SK-N-SH treated with all-trans-retinoic acid at 6 μM for 48 hours (cell line): ENCODE measurements at places on chromosomes 13 and 19.

DNA sequence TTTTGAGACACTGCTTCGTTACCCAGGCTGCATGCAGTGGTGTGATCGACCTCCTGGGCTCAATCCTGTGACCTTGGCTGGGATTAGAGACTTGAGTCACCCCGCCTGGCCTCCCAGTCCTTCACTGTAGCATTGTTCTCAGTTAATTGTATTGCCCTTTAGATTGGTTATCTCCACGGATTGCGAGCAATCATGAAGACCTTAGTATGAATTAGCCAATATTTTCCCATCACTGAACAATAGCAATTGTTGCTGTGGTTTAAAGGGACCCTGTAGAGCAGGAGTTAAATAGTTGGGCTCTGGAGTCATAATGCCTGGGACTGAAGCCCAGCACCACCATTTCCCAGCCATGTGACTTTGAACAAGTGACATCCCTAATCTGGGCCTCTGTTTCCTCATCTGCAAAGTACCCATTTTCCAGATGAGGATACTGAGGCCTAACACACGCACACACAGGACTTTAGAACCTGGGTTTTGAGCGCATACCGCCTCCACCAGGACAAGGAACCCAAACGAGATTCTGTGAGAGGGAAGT is 8.4 kb downstream of the PPP1R14A start:
- ATAC-seq, result no peak

GRCh38 chr19:35928507-35928906 is 7.7 kb upstream of the LRFN3 start:
- ATAC-seq, result no peak

DNA sequence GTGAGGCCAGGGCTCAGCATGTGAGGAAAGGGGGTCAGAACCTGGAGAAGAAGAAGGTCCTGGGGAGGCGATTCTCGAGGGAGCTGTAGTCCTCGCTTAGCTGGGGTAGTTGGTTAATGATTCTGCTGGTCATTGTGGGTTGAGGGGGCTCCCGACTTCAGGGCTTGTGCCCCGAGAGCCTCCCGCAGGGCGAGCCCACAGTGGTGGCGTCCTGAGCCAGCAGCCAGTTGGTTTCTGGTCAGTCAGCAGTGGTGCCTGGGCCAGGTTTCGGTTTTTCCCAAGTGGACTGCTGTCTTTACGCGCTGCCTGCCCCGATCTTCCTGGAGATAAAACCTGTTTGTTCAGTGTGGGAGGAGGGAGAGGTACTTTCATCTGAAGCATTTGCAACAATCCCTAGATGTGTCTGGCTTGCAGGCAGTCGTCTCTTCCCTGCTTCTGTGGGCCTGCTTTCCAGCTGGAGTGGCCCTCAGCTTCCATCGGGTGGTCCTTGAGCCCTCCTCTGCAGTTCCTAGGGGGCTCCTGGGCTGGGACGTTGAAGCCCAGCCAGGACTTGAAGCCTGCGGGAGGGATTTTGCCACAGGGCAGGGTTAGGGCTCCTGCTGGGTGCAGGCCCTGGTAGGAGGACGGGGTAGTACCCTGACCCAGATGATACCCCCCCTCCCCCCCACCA is 3.2 kb downstream of the PTBP1 start:
- ATAC-seq, result no peak

DNA sequence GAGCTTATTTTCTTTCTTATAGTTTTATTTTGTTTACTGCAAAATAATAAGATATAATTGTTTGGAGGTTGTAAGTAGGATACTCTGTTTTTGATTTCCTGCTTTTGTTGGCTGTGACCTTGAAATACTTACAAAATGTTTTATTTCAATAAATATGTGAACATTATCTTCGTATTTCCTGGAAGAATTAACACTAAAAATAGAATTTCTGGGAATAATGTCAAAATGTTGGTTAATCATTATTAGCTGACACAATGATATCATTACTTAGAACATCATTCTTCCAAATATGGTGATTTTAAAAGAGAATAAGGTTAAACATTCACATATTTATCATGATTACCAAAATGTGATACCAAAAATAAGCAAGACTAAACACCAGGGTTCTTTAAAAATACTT is 1148.6 kb upstream of the PRR20A start:
- no peak for ATAC-seq

DNA sequence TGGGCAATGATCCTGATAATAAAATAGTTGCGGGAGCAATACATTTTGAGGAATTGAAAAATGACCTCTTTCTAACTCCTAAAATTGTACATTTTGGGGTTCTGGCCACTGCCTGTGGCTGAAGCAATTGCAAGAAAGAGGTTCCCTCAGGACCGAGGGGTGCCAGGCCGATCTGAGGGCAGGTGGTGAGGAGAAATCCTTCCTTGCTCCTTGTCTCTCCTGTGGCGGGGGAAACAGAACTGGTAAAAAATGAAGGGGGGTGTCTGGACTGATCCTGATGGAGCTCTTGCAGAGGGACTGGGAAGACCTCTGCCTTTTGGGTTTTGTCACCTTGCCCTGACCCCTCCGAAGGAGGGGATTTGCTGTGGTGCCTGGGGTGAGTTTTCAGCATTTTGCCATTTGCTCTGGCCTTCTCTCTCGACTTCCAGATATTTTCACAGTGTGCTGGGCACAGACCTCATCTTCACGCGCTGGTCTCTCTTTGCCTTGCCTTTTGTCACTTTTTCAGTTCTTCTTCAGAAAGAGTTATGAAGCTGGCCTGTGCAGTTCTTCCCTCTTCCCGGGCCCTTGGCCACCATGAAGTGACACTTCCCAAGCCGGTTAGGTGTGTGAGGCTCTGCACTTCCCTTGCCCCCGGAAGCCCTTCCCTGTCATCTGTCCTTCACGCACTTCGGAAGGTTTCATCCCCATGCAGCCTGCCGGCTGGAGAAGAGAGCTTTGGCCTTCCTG is 22.2 kb downstream of the NFIX start:
- no peak for ATAC-seq

GRCh38 chr19:43818500-43818899 is 8.6 kb upstream of the ZNF283 start:
- no peak for ATAC-seq

GRCh38 chr13:45592758-45593157 is 22.8 kb downstream of the ERICH6B start:
- ATAC-seq, result no peak

DNA sequence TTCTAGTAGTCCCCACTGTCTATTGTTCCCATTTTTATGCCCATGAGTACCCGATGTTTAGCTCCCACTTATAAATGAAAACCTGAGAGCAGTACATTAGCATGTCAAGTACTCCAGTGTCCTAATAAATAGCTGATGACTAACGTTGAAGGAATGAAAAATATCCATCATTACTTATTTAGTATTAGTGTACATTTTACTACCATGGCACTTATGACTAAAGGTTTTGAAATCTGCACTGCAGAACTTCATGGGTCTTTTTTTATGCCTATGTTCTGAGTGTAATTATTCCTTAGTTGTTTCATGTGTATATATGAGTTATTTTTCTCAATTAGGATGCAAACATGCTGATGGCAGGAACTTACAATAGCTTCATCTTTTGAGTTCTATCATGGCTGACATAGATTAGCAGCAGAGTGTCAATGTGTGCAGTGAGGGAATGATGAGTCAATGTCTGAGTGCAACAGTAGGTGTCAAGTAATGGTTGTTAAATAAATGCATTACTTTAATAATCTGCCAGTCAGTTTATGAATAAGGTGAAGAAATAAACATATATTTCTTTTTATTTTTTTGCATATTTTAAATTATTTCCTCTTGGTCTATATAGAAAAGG is 188.4 kb downstream of the ITGBL1 start:
- peak; percentile 93 for ATAC-seq

DNA sequence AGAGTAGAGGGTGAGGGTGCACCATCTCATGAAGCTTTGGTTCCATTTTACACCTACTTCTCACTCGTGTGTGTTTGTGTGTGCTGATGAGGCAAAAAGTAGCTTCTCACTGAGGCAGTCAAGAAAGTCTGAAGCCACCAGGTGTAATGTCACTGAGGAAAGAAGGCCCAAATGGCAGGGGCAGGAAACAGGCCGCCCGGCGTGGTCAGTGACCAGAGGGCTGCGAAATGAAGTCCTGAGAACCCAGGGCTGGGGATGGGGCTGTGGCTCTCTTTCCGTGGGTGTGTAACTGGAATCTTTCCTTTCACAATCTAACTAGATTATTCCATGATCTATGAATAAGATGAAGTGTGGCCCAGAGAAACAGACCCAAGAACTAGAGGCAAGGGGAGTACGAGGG is 25.5 kb upstream of the TFDP1 start:
- no peak for ATAC-seq

DNA sequence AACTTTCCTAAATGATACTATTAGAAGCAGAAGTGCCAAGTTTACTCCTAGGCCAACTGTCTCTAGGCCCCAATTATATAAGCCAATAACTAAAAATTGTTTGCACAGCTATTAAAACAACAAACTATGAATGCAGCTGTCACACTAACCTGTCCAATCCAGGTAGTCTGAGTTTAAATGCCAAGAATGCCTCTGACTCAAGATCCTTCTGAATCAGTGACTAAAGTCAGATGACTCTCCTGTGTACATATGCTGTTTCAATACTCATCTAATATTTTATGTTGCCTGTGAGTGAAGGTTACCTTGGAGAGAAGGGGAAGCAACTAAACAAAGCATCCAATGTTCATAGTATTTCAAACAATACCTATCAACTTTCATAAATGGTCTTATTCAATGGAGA is 257.0 kb downstream of the ENOX1 start:
- ATAC-seq, result no peak

DNA sequence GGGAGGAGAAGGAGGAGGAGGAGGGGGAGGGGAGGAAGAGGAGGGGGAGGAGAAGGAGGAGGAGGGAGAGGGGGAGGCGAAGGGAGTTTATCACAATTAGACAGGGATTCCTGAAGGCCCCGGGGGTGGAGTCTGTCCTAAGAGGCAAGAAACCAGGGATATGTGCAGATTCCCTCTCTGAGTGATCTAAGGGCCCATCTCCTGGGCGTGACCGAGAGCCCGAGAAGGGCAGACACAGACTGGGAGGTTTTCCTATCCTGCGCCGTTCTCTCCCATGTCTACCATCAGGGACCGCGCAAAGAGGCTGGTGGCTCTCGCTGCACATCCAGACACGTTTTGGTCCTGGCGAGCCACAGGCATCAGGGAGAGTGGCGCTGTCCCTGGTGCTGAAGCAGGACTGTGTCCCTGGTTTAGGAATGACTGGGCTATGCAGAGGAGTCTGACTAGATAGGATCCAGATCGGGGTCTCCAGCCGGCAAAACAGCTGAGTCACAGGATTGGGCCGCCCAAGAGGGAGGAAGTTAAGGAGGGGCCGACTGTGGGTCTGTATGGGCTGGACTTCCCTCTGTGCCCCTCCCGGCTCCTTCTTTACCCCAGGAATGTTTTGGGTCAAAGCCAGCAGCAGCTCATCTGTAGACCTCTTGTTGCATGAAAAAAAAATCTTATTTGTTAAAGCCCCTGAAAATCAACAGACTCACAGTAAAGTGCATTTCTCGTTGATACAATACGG is 17.9 kb upstream of the ZNF175 start:
- peak; percentile 86 for ATAC-seq

DNA sequence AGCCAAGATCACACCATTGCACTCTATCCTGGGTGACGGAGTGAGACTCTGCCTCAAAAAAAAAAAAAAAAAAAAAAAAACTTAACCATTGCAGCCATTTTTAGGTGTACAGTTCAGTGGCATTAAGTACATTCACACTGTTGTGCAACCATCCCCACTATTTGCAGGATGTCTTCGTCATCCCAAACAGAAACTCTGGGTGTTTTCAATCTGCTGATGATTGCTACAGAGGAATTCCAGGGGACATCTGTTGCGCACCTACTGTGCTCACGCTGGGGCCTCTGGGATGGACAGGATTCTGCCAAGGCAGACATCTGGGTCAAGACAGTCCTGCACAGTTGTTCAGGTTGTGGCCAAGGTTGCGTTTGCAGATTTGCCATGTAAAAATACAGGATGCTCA is 2.4 kb upstream of the APOC4 start:
- no peak for ATAC-seq

GRCh38 chr19:49425178-49425577 is at the start of gene GFY:
TSS of gene GFY (plus strand) at chr19:49425388. CDS start at chr19:49426431, 1,043 bp downstream.
- no peak for ATAC-seq

DNA sequence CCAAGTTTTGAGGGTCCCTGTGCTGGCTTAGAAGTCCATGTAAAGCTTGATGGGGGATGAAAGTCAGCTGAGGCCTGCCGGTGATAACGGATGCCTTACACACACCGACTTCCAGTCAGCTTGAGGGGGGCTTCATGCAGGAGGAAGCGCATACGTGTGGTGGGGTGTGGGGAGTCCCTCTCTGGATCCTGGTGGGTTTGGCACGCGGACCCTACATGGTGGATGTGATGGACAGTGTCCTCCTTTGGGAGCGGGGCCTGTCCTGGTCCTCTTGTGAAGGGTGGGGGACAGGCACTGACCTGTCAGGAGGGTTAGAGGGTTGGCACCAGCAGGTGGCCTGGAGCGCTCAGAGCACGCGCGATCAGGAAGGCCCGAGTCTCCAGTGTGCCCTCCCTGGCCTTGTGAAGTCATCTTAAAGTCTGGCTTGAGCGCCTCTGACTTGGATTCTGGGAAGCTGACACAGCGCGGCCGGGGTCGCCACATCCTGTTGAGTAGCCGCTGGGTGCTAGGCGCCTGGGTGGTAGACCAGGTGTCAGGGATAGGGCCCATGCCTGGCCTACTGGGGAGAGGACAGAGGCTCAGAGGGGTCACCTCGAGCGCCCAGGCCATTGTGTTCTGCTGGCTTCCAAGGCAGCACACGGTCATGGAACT is 2.9 kb downstream of the DAZAP1 start:
- no peak for ATAC-seq

DNA sequence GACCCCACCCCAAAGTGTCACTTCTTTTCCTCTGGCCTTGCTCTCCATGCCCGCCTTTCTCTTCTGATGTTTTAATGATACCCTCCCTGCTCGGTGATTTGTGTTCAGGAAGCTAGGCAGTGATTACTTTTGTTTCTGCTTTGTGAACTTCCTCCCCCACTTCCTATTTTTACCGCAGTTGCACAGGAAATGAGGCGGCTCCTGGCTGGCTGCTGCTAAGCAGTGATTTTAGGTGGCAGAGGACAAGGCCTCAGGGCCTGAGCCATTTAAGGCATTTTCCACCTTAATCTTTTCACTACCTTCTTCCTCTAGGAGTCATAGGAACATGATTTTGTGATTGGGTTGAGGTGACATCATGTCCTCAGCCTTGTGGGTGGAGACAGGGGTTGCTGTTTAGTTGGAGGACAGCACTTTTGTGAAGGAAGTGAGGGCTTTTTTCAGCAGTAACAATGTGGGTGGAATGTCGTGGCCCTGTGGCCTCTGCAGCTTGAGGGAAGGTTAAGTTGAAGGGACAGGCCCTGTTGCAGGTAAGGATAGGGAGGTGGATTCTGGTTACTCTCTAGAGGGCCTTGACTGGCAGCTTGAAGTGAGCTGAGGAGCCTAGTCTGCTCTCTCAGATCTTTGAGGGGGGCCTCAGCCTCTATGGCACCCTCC is 15.7 kb downstream of the GARRE1 start:
- ATAC-seq, result peak; percentile 47

DNA sequence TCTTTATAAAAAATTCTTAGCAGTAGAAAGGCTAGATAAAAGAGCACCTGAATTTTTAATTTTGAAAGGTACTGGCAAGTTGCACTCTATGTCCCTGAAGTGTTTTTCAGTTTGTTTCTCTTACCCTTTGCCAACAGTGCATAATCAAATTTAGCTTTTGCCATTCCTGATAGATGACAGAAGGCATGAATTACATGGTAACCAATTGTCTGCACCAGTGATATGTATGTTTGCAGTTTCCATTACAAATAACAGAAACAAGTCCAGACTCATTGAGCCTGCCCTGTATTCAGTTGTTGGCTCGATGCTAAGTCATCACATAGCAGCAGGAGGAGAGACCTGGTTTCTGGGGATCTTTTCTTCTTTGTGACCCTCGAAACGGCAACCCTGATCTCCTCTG is 309.8 kb downstream of the DNAJC15 start:
- ATAC-seq, result peak; percentile 83

- ATAC-seq, result no peak
Observed at GRCh38 chr13:73940098-73940497, 194.1 kb downstream of the KLF12 start.
